ENCODE measurements at places on chromosomes 4 and X.
A peak's percentile ranks its signal among the peaks of the same experiment; 100 is the strongest.

DNA sequence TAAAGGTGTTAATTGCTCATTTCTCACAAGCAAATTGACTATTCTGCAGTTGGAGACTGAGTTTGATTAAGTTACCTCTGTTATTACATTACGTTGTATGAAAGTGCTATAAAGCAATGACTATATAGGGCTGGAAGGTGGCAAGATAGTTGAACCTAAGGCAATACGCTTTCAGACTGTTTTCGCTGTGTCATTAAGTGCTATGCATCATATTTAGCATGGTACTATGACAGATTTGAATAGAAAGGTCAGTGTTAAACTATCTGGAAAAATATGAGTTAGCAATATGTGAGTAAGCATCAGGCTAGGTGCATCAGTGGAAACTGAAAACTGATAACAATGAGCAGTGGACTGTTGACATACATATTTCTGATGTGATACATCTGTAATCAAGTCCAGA is 206.0 kb upstream of the ARHGAP24 start:
- no peak for DNase-seq

GRCh38 chr4:38728631-38729141 is 54.1 kb downstream of the TLR10 start:
- peak; percentile 29 for DNase-seq

DNA sequence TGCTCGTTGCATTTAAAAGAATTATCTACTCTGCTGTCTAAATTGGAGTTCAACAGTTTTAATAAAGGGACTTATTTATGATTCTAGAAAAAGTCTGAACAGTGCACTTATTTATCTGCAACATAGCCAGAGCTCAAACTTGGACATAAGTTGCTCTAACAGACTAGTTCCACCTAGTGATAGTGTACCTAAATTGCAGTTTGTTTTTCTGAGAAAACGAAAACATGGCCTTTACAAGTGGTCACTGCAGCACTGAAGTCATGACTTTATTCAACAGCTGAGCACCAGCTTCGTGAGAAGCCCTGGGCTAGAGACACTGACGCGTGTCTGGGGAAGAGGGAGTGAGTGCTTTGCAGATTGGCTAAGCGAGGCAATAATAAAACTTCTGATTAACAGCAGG is 77.3 kb upstream of the IGSF1 start:
- DNase-seq = no peak

DNA sequence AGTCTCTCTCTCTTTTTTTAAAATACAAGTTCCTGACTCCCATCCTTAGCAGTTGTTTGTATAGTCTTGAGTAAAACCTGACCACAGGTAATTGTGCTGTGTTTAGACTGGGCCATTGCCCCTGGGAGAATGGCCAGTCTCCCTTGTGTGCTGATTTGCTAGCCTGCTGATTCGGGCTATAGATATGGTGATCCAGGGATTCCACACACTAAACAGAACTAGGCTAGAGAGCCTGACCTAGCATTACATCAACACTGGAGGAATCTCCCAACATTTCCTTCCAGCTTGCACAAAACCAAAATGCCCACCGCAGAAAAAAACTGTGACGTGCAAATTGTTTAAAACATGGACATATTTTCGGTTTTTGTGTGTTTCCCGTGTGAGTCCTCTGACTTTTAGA is 5.1 kb downstream of the UPRT start:
- no peak for DNase-seq

DNA sequence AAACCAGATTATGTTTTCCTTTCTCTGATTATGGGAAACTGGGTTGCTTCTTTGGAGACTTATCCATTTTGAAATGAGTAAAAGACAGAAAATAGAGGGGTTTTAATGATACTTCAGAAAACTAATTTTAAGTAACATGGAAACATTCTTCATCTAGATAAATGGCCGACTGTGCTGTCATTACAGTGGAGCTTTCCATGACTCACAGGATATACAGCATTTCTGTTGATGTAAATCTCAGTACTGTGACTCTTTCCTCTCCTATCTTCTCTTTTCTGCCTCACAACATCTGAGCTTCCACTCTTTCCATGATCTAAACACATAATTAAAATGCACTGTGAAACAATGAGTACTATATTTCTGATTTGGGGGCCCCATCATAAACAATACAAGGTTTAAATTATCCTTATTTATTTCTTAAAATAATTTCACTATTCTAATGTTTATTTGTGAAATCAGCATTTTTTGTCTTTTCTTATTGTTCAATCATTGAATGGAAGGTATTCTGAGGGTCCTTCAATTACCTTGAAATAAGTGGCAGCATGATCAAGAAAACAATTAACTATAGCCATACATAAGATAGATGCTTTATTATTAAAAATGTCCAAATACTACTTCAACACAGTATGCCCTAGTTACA is 19.3 kb downstream of the SEC24D start:
- DNase-seq = no peak

- peak; percentile 17 for DNase-seq
Measured at GRCh38 chr4:158255727-158256324, 45.5 kb downstream of the TMEM144 start.

DNA sequence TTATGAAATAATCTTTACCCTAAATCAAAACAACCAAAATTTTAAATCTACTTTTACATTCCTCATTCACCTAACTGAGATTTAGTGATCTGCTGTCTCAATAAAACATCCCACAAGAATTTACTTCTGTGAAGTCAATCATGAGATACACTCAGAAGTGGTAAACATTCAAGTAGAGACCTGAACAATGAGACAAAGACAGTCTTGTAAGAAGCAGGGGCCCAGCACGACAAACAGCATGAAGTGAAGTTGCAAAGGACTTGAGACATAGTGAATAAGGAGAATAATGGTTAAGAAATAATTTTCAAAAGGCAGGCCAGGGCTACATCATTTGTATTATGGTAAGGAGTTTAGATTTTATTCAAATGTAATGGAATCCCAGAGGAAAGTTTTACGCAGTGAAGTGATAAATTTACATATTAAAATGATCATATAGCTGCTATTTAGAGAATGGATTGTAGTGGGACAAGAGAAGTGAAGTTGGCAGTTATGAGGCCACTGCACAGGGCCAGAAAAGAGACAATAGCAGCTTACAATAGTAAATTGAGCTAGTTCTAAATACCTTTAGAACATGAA is 101.9 kb downstream of the MAB21L2 start:
- no peak for DNase-seq

GRCh38 chr4:66034262-66034661 is 364.0 kb upstream of the EPHA5 start:
- no peak for DNase-seq

- DNase-seq = no peak
Measured at GRCh38 chr4:112341033-112341432, 43.9 kb downstream of the ALPK1 start.

GRCh38 chr4:105210916-105211315 is 64.2 kb downstream of the TET2 start:
- DNase-seq = no peak

- no peak for DNase-seq
Measured at GRCh38 chr4:915595-915994, 16.5 kb downstream of the GAK start.

DNA sequence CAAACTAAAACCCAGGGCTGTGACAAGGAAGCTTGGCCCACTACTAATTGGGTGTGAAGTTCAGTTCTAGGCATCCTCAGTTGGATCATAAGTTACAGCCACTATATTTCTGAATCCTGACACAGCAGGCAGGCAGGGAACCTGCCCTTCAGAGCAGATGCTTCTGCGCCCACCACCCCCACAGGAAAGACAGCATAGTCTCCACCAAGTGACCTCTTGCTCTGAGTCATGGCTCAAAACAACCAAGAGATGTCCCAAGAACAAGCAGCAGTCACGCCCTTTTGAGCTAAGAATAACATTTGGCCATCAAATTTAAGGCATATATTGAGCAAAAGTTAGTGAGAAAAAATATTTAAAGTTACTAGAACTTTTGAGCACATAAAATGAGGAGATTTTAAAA is 170.7 kb upstream of the SMARCAD1 start:
- no peak for DNase-seq

- DNase-seq = no peak
Measured at GRCh38 chrX:112714357-112714918, 34.7 kb upstream of the LHFPL1 start.

- peak; percentile 36 for DNase-seq
Measured at GRCh38 chr4:79756140-79756895, 316.7 kb downstream of the ANTXR2 start.

DNA sequence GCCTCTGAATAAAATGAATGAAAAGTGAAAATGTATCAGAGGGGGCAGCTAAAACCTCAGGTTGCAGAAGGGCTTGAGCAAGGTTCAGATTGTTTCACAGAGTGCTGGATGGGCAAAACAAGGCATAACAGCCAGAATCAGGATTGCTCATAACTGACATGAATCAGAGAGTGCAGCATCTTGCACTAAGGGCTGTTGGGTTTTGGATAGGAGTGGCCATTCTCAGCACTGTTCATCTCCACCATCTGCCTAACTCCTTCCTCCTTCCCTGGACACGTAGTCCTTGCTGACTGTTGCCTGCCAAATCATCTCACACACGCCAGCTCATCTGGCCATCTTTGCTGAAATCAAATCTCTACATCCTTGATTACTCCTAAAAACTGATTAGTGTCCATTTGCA is 75.3 kb upstream of the C1QTNF7 start:
- DNase-seq = no peak

- DNase-seq = no peak
Measured at GRCh38 chr4:106986486-106986885, 49.6 kb downstream of the DKK2 start.

GRCh38 chr4:23297327-23297726 is 592.5 kb downstream of the PPARGC1A start:
- no peak for DNase-seq

DNA sequence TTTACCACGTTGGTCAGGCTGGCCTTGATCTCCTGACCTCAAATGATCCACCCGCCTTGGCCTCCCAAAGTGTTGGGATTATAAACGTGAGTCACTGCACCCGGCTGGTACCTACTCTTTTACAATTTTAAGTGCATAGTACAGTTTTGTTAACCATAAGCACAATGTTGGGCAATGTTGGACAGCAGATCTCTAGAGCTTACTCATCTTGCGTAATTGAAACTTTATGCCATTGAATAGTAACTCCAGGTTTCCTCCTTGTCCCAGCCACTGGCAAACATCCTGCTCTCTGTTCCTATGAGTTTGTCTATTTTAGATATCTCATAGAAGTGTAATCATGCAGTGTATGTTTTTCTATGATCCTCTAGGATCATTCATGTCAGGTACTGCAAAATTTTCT is 9.3 kb upstream of the CPE start:
- no peak for DNase-seq

- peak; percentile 26 for DNase-seq
Measured at GRCh38 chr4:104826171-104826570, 320.5 kb upstream of the TET2 start.

GRCh38 chrX:2962381-2962780 is 33.2 kb upstream of the ARSD start:
- no peak for DNase-seq

GRCh38 chr4:19631814-19632213 is 619.9 kb upstream of the SLIT2 start:
- no peak for DNase-seq

GRCh38 chr4:17550549-17550948 is 26.4 kb upstream of the LAP3 start:
- no peak for DNase-seq

DNA sequence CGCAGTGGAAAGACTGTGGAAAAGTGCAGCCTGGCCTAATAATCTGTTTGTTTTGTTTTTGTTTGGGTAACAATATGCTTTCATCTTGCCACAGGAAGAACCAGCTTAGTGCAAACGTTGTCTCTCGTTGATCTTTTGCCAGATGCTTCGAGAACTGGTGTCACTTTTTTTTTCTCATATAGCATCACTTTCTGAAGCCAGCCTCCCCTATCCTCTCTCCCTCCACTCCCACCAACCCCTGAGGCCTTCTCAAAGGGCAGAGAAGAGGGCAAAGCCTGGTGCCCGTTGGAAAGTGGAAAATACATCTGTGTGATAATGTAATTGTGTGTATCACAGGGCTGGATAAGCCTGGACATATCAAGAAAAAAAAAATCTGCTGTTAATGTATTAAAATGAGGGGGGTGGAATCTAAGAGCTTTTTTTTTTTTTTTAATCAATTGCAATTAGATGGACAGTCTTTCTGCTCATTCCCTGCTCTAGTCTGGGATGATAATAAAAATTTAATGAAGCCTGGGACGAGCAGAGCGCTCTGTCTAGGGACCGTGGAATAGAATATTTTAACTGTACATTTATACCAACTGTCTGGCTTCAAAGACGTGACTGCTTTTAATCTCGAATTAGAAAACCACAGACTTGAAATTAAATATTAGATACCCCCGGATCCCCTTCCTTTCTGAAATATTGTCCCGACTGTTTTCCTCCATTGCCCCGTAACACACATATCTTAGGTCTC is 8.1 kb downstream of the POU4F2 start:
- DNase-seq = no peak

- DNase-seq = no peak
Measured at GRCh38 chr4:76214177-76214675, 602 bp upstream of the SCARB2 start.

DNA sequence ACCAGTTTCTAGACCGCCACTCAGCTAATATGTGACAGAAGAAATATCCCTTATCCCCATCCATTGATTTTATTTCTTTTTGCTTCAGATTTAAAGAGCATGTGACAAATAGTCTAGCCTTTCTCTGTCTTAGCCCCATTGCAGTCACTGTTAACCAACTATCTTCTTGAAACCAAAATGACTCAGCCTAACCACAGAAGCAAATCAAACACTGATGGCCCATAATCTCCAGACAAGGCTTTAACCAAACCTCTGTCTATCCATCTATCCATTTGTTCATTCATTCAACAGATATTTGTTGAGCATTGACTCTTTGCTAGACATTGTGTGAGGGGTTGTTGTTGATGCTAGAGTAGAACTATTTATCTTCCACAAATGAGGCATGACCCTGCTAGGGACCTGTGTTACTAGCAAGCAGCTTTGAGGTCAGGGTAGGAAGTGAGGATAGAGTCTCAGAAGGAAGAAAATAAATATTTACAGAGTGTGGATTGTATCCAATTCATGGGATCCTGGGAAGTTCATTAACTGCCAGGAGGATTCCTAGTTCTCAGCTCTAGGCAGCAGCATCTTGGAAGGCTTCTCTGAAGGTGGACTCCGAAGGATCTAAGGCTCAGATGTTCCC is 22.5 kb downstream of the HNRNPH2 start:
- DNase-seq = no peak

- no peak for DNase-seq
Measured at GRCh38 chr4:24024605-24025004, 134.8 kb upstream of the PPARGC1A start.

GRCh38 chr4:84269536-84270044 is 229.5 kb downstream of the NKX6-1 start:
- no peak for DNase-seq
